ENCODE measurements at places on chromosomes 6 and 20.
A peak's percentile ranks its signal among the peaks of the same experiment; 100 is the strongest.

GRCh38 chr6:157095084-157095483, 228.2 kb downstream of the TMEM242 start:
- peaks cover 22% of the 10 kb centered on the region for H3K4me1 ChIP-seq
- H3K36me3 ChIP-seq, result peaks cover 10% of the 10 kb centered on the region
- H3K27ac ChIP-seq, result no peak overlapping the region
- no peak for DNase-seq

DNA sequence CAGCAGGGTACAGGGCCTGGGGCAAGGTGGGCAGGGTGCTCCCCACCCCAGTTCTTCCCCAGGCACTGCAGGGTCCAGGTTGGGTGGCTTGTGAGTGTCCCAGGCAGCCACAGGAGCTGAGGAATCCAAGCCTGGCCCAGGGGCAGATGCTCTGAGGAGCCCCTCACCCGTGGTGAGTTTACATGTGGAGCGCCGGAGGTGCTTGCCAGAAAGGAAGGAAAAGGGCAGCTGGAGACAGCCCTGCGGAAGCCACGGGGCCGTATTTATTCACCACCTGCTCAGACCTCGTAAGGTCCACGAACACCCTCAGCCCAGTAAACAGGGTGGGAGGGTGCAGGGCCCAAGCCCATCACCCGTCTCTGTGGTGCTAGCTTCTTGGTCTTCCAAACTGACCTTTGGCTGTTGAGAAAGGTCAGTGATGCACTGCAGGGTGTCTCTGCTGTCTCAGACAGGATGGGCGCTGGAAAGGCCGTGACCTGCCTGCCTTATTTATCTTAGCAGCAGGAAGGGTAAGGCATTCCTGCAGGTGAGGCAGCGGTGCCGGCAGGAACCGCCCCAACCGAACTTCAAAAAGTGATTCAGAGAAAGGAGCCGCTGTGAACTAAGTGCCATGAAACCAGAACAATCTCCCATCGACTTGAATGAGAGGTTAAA, 4.0 kb upstream of the FRMD1 start:
- H3K36me3 ChIP-seq, result no peaks in the 10 kb centered on the region
- no peak overlapping the region for H3K4me3 ChIP-seq
- no peaks in the 10 kb centered on the region for H3K4me1 ChIP-seq
- no peak overlapping the region for H3K27ac ChIP-seq
- no peaks in the 10 kb centered on the region for H3K27me3 ChIP-seq
- no peak for DNase-seq

GRCh38 chr6:151805286-151805840, 2.1 kb upstream of the ESR1 start:
- H3K4me1 ChIP-seq, result peaks cover 7% of the 10 kb centered on the region
- peaks cover 57% of the 10 kb centered on the region for H3K27me3 ChIP-seq
- H3K4me3 ChIP-seq, result no peak overlapping the region
- H3K27ac ChIP-seq, result no peak overlapping the region

- H3K4me1 ChIP-seq, result peaks cover 3% of the 10 kb centered on the region
- DNase-seq, result no peak
- no peaks in the 10 kb centered on the region for H3K36me3 ChIP-seq
- H3K27me3 ChIP-seq, result peaks cover 8% of the 10 kb centered on the region
- no peak overlapping the region for H3K27ac ChIP-seq
- H3K4me3 ChIP-seq, result no peak overlapping the region
Measured at GRCh38 chr6:6873778-6874177, 234.0 kb upstream of the RREB1 start.

DNA sequence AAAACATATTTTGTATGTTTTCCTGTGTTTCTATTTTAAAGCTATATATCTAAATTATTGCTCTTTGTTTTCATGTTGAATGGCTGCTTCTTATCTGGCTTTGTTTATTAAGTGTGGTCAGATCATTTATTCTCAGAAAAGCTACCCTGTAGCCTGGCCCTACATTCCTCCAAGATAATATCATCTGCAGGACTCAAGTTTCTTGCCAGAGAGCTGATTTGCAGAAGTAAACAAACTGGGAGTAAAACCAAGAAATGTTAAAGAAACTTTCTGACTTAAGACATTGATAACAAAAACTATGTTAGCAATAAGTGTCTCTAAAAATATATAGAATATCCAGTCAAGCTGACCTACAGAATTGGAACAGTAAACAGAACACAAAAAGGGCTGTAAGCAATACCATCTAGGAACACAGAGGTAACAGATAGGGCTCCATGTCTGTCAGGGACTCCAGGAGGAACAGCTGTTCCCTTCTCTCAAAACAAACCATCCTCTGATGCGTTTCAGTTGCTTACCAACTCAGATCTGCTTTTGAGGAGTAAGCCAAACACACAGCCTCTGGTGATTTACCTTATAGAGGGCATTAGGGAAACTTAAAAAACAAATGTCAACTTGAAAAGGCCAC, 17.5 kb upstream of the CEP85L start:
- DNase-seq, result no peak
- no peaks in the 10 kb centered on the region for H3K27me3 ChIP-seq
- peaks cover 47% of the 10 kb centered on the region for H3K4me1 ChIP-seq
- no peak overlapping the region for H3K27ac ChIP-seq

DNA sequence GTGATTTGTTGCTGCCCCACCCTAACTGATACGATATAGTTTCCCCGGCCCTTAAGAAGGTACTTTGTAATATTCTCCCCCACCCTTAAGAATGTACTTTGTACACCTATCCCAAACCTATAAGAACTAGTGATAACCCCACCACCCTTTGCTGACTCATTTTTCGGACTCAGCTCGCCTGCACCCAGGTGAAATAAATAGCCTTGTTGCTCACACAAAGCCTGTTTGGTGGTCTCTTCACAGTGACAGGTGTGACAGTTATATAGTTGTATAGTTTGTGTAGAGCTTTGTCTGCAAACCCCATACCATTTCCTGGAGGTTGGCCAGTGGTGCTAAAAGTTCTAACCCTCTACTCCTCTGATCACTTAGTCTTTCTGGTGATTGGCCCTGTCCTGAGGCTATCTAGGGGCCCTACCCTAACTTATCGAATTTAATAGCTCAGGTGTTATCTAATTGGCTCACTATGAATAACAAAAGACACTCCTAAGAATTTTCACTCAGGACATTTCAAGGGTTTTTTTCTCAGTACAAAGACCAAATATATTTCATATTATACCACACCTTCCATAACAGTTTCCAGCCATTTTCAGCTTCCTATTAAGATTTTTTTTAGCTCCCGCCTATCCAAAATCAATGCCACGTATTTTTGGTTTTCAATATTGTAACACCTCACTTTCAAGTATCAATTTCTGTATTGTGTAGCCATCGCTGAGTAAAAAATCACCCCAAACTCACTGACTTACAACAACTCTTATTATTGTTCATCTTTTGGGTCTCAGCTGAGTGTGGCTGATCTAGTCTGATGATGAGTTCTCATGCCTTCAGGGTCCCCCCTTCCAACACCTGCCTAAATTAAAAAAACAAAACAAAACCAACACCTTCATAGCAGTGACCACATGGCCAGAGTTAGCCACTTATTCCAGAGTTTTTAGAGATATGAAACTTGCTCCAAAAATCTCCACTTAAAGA, 9.8 kb upstream of the BTN1A1 start:
- no peak overlapping the region for H3K27ac ChIP-seq
- DNase-seq, result no peak
- H3K36me3 ChIP-seq, result peaks cover 3% of the 10 kb centered on the region
- H3K27me3 ChIP-seq, result peaks cover 6% of the 10 kb centered on the region

GRCh38 chr20:40953416-40953815, 75.2 kb upstream of the TOP1 start:
- H3K27ac ChIP-seq, result no peak overlapping the region
- no peaks in the 10 kb centered on the region for H3K4me1 ChIP-seq
- no peaks in the 10 kb centered on the region for H3K36me3 ChIP-seq
- H3K4me3 ChIP-seq, result no peak overlapping the region

- no peaks in the 10 kb centered on the region for H3K36me3 ChIP-seq
- H3K4me1 ChIP-seq, result peaks cover 13% of the 10 kb centered on the region
- H3K4me3 ChIP-seq, result no peak overlapping the region
- peaks cover 49% of the 10 kb centered on the region for H3K27me3 ChIP-seq
- DNase-seq, result no peak
Measured at GRCh38 chr6:113856375-113856624, 845 bp upstream of the MARCKS start.

- H3K4me3 ChIP-seq, result no peak overlapping the region
- no peaks in the 10 kb centered on the region for H3K4me1 ChIP-seq
- no peaks in the 10 kb centered on the region for H3K27me3 ChIP-seq
- H3K27ac ChIP-seq, result no peak overlapping the region
Measured at GRCh38 chr6:147870506-147871110, 362.1 kb downstream of the SAMD5 start.

GRCh38 chr6:157840776-157841175, 17.7 kb downstream of the SNX9 start:
- peaks cover 38% of the 10 kb centered on the region for H3K27me3 ChIP-seq
- no peak overlapping the region for H3K27ac ChIP-seq
- peaks cover 11% of the 10 kb centered on the region for H3K4me1 ChIP-seq
- H3K36me3 ChIP-seq, result no peaks in the 10 kb centered on the region
- no peak for DNase-seq
- no peak overlapping the region for H3K4me3 ChIP-seq

- H3K4me3 ChIP-seq, result peak overlapping the region; percentile 11
- no peak for DNase-seq
- H3K36me3 ChIP-seq, result no peaks in the 10 kb centered on the region
Measured at GRCh38 chr6:121959501-121959900, 440.0 kb upstream of the HSF2 start.

DNA sequence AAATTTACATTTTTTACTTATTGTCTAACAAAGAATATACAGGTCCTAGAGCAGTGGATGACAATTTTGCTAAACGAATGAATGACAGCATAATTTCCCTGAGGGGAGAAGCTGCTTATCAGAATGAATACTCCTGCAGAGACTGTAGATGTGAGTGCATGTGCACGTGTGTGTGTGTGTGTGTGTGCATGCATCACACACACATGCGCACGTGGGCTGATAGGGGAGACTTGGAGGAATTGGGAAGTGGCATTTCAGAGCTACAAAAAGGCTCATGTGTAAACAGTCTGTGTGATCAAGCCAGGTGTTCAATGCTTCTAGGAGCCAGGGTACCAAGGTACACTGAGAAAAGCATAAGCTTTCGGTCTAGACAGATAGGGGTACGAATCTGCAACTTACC, 93.5 kb upstream of the SASH1 start:
- H3K27ac ChIP-seq, result no peak overlapping the region
- H3K36me3 ChIP-seq, result no peaks in the 10 kb centered on the region
- no peak overlapping the region for H3K4me3 ChIP-seq
- no peak for DNase-seq
- H3K27me3 ChIP-seq, result peaks cover 6% of the 10 kb centered on the region

DNA sequence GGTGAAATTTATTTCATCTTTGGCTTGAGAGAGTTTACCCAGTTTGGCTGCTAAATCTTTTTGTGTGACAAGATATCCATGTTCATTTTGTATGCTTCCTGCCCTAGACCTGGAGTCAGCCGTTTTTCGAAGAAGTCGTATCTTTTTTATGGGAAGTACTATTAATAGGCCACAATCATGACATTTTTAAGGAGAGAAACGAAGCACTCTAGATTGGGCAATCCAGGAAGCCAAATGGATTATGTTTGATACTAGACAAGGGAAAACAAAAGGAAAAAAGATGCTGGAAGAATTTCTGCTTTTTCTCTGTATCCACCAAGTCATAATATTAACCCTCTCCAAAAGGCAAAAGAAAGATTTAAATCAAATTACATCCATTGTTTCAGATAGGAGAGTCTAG, 214.6 kb downstream of the HDGFL1 start:
- H3K36me3 ChIP-seq, result no peaks in the 10 kb centered on the region
- H3K4me1 ChIP-seq, result no peaks in the 10 kb centered on the region
- no peaks in the 10 kb centered on the region for H3K27me3 ChIP-seq
- no peak overlapping the region for H3K27ac ChIP-seq

DNA sequence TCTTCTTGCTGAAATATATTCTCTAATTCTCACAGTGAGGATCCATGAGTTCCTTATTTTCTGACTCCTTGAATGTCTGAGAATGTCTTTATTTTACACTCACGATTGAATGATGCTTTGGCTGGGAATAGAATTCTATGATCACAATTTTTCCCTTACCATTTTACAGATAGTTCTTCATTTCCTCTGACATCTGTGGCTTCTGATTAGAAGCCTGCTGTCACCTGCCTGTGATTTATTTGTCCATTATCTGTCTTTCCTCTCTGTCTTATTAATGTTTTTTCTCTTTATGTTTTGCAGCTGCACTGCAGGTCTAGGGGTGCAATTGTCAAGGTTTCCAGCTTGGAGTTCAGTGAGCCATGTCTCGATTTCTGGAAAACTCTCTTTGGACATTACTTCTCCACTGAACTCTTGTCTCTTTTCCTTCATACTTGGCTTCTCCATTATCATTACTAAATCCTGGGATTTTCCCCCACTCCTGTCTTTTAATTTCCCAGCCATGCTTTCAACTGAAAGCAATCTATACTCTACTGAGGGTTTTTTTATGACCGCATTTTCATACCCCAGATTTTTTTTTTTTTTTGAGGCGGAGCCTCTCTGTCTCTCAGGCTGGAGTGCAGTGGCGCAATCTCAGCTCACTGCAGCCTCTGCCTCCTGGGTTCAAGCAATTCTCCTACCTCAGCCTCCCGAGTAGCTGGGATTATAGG, 121.2 kb upstream of the PRND start:
- H3K4me3 ChIP-seq, result no peak overlapping the region
- H3K27me3 ChIP-seq, result peaks cover 52% of the 10 kb centered on the region
- H3K27ac ChIP-seq, result no peak overlapping the region
- no peaks in the 10 kb centered on the region for H3K36me3 ChIP-seq

GRCh38 chr20:19408971-19409370, 196.5 kb downstream of the SLC24A3 start:
- no peak overlapping the region for H3K27ac ChIP-seq
- H3K4me1 ChIP-seq, result no peaks in the 10 kb centered on the region
- H3K27me3 ChIP-seq, result no peaks in the 10 kb centered on the region

GRCh38 chr20:44461142-44461802, 14.4 kb upstream of the TTPAL start:
- no peak overlapping the region for H3K4me3 ChIP-seq
- no peaks in the 10 kb centered on the region for H3K36me3 ChIP-seq
- DNase-seq, result no peak

GRCh38 chr20:6397115-6397514, 274.3 kb upstream of the FERMT1 start:
- no peaks in the 10 kb centered on the region for H3K4me1 ChIP-seq
- H3K36me3 ChIP-seq, result no peaks in the 10 kb centered on the region
- DNase-seq, result no peak
- no peak overlapping the region for H3K27ac ChIP-seq
- no peak overlapping the region for H3K4me3 ChIP-seq
- no peaks in the 10 kb centered on the region for H3K27me3 ChIP-seq

DNA sequence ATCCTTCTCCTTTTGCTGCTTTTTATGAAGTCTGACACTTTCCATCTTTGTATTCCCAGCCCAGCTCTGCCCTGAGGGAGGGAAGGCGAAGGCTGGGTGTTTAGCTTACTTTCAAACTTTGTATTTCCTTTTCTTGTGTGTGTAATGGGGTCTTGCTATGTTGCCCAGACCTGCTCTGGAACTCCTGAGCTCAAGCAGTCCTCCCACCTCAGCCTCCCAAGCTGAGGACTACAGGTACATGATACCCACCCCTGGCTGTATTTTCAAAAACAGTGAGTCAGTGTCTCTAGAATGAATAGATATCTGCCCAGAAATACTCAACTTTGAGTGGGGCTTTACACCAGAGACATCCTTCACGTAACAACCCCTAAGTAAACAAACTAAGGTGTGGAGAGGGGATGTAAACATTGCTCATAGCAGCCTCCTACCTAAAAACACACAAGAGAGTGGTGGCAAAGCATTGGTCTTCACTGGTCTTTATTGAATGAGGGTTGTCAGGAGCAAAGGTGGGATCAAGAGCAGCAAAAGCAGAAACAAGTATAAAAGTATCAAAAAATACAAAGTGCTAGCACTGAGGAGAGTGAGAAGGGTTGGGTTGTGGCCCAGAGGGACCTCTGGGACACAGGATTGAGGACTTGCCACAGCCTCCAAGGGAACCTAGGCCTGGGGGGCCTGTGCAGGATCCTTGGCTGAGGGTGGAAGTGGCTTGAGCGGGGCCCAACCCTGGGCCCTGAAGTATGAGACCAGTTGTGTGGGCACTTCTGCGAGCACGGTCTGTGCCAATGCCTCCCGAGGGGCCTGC, 10.2 kb downstream of the SPAG4 start:
- H3K4me3 ChIP-seq, result no peak overlapping the region
- DNase-seq, result no peak
